Activated CD8-positive, alpha-beta memory T cell treated with anti-CD3 and anti-CD28 coated beads, Interleukin-2, amount 10 ng/mL, durations not matched to agents 7 days and 5 days (primary cell): ENCODE measurements at places on chromosomes 16 and 17.
A peak's percentile ranks its signal among the peaks of the same experiment; 100 is the strongest.

DNA sequence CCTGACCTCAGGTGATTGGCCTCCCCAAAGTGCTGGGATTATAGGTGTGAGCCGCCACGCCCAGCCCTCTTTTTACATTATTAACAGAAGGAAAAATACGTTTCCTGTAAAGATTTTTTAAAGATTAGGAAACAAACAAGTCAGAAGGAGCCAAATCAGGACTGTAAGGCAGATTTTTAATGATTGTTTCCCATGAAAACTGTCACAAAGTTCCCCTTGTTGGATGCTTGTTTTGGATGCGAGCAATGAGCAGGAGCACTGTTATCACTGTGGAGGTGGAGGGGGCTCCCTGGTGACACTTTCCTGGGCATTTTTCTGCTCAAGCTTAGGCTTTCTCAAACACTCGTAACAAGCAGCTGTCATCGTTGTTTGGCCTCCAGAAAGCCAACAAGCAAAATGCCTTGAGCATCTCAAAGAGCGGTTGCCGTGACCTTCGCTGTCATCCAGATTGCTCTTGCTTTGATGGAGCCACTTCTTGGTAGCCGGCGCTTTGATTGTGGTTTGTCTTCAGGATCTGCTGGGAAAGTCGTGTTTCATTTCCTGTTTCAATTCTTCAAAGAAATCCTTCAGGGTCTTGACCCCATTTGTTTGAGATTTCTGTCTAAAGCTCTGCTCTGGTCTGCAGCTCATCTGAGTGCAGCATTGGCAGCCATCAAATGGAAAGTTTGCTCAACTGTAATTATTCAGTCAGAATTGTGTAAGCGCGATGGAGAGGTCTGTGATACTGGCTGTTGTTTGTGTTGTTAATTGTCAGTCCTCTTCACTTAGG is 128.7 kb downstream of the RPTOR start:
- H3K27me3 ChIP-seq = no peaks in the 10 kb centered on the region
- DNase-seq = no peak
- peaks cover 17% of the 10 kb centered on the region for H3K36me3 ChIP-seq

- H3K4me3 ChIP-seq = peak overlapping the region; percentile 74
- peaks cover 30% of the 10 kb centered on the region for H3K4me1 ChIP-seq
Observed at GRCh38 chr16:50245417-50246298, 20.7 kb upstream of the ADCY7 start.

- H3K27me3 ChIP-seq = no peaks in the 10 kb centered on the region
- no peak for DNase-seq
- no peaks in the 10 kb centered on the region for H3K36me3 ChIP-seq
- no peaks in the 10 kb centered on the region for H3K4me1 ChIP-seq
Observed at GRCh38 chr16:6335072-6335471, 997.6 kb upstream of the RBFOX1 start.

- no peak overlapping the region for H3K27ac ChIP-seq
- H3K27me3 ChIP-seq = peaks cover 10% of the 10 kb centered on the region
- H3K4me3 ChIP-seq = no peak overlapping the region
- no peak for DNase-seq
- H3K4me1 ChIP-seq = no peaks in the 10 kb centered on the region
Observed at GRCh38 chr16:14958970-14959369, 15.9 kb upstream of the PDXDC1 start.
